ENCODE measurements at places on chromosomes 5 and 9.

DNA sequence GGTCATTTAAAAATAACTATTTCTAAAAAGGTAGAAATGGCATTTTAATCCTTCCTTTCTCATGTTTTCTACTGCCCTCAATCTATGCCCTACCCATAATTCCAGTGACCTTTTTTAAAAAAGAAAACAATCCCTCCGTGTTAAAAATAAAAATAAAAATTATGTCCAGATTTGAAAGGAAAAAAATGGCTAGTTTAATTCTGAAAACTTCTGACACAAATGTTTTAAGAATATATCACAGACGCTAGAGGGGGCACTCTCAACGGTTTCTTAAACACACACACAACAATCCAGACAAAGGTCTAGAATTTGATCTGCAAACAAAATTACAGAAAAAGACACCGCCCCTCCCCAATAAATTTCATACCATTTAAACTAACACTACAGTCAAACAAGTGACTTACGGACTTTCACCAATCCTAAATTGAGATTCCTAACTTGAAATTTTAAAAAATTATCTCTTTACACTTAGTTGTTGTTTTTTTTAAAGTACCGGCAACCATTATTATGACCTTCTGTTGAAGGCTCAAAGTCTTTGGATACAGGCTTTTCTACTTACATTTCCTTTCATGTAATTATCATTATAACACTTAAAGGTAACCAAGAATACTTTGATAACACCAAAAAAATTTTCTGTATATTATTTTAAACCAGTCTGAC is 38.2 kb downstream of the CLINT1 start:
- DNase-seq, result peak; percentile 61

GRCh38 chr5:133707629-133708028 is 95.3 kb upstream of the FSTL4 start:
- DNase-seq, result no peak

DNA sequence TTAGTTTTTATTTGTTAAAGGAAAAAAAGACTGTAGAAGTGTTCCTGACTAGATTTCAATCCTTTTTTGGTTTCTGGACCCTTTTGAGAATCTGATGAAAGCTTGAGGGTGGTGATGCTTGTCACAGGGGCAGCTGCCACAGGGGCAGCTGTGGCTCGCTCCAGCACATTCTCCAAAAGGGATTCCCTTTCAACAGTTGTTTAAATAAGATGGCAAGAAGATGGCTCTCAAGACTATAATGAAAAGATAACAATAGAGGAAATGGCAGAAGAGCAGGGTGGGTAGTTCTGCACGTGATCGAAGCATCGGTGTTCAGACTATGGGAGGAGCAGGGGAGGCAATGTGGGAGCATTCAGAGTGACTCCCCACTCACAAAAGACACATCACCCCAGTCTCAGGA is 46.5 kb upstream of the TNFAIP8 start:
- DNase-seq, result no peak

DNA sequence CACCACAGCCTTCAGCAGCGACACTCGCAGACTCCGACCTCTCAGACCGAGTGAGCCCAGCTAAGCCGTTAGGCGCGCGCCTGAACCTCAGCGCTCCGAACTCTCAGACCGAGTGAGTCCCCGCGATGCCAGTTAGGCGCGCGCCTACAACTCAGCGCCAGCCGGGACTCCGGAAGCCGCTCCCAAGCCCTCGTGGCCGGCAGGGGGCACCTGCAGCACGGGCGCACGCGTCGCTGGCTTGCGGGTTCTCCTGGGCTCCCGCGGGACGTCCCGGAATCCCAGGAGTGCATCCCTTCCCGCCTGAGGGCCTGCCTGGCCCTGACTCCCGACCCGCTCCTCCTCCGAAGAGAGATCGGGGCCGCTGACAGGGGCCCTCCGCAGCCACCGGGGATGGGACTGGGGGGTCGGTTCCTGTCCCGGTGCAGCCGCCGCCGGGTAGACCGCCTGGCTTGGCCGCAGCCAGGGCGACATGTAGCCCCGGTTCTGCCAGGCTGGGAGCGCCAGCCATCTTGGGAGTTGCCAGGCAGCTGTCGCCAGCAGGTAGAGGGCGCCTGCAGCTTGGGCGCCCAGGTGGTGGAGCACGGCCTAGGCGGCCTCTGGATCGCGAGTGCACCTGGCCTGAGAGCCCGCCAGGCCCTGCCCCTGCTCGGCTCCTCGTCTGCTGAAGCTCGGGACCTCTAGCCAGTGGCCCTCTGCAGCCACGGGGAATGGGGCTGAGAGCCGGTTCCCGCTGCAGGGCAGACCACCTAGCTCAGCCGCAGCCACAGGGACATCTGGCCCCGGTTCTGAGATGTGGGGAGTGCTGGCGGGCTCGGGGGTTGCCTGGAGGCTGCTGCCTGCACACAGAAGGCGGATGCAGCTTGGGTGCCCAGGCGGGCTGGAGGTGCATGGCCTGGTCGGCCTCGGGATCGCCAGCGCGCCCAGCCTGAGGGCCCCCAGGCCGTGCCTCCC is at the start of gene ANKRD18A:
Gene ANKRD18A (minus strand): TSS at position 114 of the 951 bp plus-strand sequence. CDS start 311 bp downstream, outside the sequence.
- DNase-seq, result peak; percentile 52

DNA sequence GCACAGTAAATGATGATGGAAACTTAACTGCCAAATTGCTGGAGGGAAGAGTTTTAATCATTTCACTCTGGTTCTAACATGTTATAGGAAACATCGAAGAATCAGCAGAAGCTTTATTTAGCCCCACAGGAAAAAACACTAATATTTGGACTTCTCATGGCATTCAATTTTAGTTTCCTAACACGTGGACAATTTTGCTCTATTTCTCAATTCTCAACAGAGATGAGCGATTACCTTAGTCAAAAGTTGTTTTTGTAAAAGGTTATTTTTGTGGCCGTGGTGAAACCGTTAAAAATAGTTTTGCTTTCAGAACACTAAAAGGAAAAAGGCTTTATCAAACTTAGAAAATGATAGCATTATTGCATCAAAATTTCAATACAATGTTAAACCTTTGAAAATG is 235.2 kb downstream of the PLK2 start:
- no peak for DNase-seq

DNA sequence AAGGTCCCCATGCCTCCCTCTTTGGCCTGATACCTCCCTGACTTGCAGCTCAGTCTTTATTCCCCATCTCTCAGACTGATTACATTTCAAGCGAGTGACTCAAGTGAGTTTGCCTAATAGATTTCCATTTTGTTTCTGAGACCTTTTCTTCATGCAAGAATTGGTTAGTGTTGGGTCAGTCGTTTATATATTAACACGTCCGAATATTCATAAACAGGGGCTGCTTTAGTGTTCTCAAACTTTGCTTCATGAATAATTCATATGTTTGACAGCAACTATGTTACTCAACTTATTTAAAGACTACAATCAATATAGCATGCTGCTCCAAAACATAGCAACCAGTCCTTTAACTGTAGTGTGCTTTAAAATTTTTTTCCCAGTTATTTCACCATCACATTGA is 36.6 kb upstream of the MIER3 start:
- no peak for DNase-seq

DNA sequence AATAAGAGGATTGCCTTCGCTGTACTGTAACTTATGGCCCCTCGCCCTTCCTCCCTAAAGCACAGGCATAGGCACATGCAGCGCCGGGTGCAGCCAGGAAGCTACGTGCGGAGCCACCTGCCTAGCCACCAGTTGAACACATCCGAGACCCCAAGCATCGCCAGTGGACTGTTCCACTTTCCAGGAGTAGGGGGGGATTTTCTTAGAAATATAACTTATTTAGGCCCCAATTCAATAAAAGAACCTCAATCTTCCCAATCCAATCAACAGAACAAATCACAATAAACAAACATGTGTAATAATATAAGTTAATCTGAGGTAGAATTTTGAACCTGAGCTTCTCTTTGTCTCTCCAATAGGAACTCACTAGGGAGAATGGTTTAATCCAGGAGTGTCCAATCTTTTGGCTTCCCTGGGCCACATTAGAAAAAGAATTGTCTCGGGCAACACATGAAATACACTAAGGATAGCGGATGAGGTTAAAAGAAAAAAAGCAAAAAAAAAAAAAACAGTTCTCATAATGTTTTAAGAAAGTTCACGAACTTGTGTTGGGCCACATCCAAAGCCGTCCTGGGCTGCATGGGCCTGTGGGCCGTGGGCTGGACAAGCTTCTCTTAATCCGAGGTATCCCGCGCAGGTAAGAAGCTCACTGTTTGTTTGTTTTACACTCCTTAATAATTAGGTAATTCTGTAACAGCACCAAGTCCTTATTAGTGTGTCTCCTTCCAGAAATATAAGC is 22.0 kb upstream of the NIPBL start:
- DNase-seq, result no peak

DNA sequence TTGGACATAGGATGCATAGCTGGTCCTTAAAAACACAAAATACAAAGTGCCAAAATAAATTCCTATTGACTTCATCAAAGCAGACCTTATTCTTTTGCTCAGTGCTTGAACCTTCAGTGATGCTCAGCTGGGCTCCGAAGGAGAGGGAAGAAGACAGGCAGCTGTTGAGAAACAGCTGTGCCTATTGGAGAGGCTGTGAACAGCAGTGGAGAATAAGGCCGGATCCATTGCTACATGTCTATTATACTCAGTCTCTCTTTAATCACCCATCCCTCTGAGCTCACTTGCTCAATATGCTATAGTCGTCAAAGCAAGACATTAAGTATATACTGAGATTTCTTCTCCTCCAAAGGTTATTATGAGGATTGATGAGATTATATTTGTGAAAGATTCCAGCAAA is 174.4 kb downstream of the CHSY3 start:
- DNase-seq, result no peak

DNA sequence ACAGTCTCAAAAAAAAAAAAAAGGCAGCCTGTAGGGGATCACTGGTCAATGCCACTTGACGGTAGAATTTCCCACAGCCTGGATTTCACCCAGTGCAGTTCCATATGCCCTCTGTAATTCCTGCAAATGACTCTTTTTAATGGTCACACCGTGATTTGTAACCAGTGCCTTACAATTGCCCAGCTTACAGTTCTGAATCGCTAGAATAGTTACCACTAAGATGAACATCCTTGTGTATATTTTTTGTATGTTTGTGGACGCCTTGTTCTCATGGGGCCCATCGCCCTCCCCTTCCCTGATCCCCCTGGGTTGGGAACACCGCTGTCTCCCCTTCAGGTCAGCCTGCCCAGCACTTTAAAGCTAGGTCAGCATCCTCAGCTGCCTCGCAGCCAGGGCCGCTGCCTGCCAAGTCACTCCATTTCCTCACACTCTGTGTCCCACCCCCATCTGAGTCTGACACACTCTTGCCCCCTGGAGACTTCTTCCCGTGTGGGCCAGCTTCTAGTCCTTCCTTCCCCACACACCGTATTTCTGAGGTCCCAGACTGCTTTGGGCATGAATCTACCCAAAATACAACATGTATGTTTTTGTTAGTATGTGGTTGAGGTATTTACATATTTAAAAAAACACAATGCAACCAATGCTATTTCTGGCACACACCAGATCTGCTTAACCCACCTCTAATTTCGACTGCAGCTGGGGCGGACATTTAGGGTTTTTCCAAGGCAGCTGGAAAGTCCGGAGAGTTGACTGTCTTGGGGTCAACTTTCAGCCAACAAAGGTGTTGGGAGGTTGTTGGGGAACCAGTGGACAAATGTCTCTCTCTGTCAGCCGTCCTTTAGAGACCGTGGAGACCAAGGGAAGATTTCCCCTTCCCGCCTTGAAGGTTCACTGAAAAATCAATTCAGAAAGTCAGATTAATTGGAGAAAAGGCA is 120.5 kb upstream of the NEK6 start:
- DNase-seq, result no peak

DNA sequence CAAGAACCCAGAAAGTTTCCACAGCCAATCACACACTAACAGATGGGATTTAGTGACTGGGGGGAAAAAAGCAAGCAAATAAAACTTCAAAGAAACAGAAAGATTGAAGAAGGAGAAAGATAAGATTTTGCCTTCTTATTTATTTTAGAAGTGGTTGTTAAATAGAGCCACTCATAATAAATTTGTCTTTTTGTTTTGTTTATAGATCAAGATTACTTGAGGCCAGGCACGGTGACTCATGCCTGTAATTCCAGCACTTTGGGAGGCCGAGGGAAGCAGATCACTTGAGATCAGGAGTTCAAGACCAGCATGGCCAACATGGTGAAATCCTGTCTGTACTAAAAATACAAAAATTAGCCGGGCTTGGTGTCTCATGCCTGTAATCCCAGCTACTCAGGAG is 94.9 kb upstream of the RANBP3L start:
- DNase-seq, result peak; percentile 90
